ENCODE measurements at places on chromosomes 2 and 18. TPM values are rescaled to one million over a fixed set of nuclear protein-coding genes. Genes with fewer than 3 reads are reported as not detected.

GPR39 gene
- polyA plus RNA-seq = 3.7 TPM

POTEE gene
- 0.24 TPM for polyA plus RNA-seq

AQP12A gene
- polyA plus RNA-seq = 0.47 TPM

RALB gene
- polyA plus RNA-seq = 90.9 TPM

SMYD5 gene
- polyA plus RNA-seq = 32.7 TPM

HOXD11 gene
- polyA plus RNA-seq = 43.5 TPM

RNF149 gene
- polyA plus RNA-seq = 39.3 TPM

SOX11 gene
- polyA plus RNA-seq = 16.7 TPM

LIPG gene
- polyA plus RNA-seq = 48.1 TPM

RFX8 gene
- polyA plus RNA-seq = 1.00 TPM

DNA sequence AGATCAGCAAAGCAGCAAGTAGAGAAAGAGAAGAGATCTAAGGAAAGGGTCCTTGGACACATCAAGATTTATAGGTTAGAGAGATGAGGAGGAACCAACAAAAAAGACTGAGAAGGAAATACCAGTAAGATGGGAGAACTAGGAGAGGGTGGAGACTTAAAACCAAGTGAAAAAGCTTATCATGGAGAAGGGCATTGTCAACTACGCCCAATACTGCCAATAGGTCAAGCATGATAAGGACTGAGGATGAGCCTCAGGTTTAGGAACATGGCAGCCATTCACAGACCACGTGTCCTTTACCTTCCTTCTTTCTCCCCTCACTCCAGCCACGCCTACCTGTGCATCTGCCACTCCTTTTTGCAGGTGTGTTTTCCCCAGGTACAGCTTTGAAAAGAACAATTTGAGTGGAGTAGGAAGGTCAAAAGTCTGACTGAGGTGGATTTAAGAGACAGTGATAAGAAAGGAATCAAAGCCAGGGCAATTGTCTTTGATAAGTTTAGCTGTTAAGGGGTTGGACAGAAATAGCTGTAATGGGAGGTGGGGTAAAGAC lies 238.7 kb downstream of the STK39 start:
- DNase-seq = no peak

DNA sequence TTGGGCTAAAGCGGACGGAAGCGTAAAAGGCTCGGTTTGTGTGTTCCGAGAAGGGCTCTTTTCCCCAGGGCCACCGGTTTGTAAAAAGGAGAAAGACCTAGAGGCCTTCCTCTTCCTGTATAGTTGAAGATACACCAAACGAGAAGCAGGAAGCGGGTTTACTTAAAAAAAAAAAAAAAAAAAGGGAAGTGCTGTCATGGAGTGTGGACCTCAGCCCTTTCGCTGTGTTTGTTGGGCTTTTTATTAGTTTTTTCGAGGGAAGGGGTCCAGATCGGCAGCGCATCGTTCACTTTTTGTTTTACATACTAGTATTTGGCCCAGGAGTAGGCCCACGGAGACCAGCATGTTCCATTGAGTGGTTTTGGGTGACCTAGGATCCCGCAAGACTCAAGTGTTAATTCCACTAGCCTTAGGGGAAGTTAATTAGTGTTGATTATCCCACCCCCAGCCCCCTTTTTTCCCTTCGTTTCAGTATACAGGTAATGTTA lies 676 bp downstream of the ACTR2 start:
- DNase-seq = peak; percentile 45

GRCh38 chr2:38960609-38961320 lies 71.1 kb downstream of the ARHGEF33 start:
- DNase-seq = no peak

- DNase-seq = no peak
Observed at GRCh38 chr2:48228345-48228684, 301.6 kb upstream of the STON1 start.

GRCh38 chr2:179987916-179988315 lies 19.2 kb downstream of the CWC22 start:
- DNase-seq = no peak

- no peak for DNase-seq
Observed at GRCh38 chr18:3495691-3496430, 45.9 kb downstream of the TGIF1 start.

DNA sequence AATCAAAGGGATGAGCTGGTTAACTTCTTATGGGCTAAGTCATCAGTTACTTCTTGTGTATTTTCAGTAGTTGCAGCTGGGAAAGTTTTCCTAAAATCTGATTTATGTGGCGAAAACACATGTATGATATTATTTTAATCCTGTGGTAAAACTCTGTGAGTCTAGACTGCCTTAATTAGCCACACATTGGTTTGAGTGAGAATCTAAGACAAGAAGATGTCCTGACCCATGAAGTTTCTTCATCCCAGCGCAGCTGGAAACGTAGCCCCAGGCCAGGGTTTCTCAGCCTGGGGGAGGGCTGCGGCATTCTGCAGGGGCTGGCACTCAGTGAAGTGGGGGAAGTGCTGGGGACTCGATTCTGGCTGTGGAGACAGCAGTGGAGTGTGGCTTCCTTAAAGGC lies 44.7 kb upstream of the INHBB start:
- no peak for DNase-seq

- DNase-seq = no peak
Observed at GRCh38 chr2:85435981-85436835, 17.7 kb downstream of the SH2D6 start.

- DNase-seq = no peak
Observed at GRCh38 chr18:11118051-11118766, 31.2 kb downstream of the PIEZO2 start.

DNA sequence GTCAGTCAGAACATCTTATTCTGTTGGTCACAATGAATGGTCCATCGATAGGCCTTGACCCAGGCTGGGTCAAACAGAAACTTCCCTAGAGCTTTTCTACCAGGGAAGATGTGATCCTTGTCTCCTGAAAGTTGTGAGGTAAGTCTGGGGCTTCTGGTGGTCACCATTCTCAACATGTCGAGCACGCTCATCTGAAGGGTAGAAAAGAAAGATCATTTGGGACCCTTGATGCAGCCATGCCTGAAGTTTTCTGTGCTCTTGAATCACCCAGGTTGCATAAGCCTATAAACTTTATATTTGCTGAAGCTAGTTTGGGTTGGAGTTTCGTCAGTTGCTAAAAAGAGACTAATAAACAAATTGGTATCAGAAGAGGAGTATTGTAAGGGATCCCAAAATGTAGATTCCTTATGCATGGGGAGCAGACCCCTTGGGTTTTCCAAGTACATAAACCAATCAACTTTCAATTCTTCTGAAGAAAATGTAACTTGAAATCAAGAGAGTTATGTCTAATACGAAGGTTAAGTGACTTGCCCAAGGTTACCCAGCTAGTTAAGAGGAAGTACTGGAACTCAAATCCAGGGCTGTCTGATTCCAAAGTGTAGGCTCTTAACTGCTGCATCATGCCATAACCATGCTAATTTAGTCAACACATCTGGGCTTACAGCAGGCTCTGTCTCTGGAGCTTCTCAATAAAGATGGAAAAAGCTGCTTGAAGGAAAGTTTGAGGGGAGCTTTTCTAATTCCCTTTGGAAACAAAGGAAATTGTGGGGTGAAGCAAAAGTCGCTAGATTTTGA lies 23.2 kb downstream of the TMEM17 start:
- DNase-seq = no peak

DNA sequence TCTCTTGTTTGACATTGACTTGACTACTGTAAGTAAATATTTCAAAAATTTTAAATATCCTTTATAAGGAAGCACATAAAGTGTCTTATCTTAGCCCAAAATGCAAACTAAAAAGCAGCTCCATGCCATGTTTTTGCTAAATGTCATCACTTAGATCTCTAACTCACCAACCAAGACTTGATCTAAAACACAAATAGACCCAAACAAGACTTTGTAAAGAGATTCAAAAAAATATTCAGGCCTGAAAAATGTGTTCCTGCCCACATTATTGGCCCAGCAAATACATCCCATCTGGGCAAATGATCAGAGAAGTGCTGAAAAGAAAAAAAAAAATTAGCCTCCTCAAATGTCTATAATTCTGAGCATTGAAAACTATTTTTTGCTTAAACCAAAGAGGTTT lies 187.6 kb downstream of the MREG start:
- DNase-seq = no peak

DNA sequence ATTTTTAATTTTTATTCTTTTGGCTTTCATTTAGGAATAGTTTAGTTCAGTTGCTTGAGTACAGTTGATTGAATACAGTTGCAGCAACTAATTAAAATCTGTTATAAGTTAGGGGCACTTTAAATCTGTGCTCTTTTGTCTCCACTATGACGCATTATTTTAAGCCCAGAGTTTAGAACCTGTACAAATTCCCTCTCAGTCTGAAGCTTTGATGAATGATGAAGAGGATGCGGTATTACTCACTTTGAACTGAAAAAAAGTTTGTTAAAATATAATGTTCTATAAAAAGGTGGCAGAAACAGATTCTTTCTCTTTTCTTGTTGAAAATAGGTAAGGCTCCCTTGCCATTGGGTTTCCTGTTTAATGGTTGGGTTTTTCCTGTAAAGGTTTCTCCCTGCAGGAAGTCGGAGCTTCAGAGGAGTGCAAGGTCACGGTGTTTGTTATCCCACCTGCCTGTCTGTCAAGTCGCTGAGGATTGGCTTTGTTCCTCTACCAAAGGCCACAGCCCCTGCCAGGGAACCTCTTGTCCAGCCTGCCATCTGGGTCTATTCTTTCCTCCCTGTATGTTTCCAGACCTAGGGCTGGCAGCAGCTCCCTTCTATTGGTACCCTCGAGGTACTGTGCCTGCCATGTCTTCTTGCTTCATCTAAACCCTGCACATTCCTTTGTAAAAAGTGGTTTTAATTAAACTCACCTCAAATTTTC lies 43.8 kb upstream of the FN1 start:
- DNase-seq = no peak

GRCh38 chr2:172427990-172428831 lies 825 bp downstream of the ITGA6 start:
- no peak for DNase-seq

- no peak for DNase-seq
Observed at GRCh38 chr2:55883829-55884228, 39.8 kb downstream of the EFEMP1 start.

DNA sequence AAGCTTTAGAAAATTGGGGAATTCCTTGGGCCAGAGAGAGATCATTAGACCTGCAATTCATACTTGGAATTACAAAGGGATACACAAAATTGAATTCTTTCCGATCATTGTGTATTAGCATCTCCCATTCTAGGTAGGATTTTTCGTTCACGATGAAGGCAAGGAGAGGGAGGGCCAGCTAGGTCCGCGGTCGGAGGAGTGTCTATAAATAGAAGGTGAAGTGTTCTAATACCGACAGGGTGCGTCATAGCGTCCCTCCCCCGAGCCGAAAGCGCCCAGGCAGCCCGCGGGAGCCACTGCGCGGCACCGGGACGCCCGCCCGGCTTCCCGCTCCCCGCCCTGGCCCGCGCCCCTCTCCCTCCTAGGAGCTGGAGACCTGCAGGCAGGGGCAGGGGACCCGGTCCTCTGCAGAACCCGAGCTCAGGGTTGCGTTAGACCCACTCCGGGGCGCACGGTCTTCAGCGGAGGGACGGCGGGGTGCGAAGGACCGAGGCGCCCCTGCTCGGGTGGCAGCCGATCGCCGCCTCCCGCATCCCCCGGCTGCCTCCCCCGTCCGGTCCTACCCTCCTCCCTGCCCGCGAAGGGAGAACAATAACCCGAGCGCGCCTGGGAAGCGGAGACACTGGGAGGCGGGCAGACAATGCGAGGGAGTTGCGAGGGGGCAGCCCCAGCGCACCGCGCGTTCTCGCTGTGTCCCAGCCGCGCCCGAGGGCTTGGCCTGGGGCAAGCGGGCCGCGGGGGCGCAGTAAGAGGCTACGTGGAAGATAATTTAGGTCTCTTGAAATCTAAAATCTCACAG lies 114.2 kb upstream of the SERTAD2 start:
- no peak for DNase-seq

- no peak for DNase-seq
Observed at GRCh38 chr18:29862824-29863223, 1179.7 kb downstream of the DSC3 start.

- no peak for DNase-seq
Observed at GRCh38 chr18:4318311-4318710, 136.8 kb downstream of the DLGAP1 start.

DNA sequence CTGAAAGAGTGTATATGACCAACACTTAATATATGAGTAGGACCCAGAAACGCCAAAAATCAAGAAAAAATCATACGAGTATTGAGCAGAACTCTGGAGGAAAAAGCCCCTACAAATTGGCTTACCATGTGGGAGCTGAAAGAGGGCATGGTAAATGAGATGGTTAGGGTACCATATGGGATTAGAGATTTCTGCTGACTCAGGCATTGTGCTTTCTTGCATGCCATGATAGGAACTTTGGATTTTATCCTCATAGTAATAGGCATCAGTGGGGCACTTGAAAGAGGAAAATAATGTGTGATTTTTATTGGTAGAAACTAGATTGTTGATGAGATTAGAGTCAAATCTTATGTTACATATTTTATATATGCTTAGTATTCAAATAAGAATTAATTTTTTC lies 271.1 kb downstream of the CBLN2 start:
- no peak for DNase-seq

- DNase-seq = no peak
Observed at GRCh38 chr2:79993144-79993543, 311.4 kb downstream of the LRRTM1 start.

DNA sequence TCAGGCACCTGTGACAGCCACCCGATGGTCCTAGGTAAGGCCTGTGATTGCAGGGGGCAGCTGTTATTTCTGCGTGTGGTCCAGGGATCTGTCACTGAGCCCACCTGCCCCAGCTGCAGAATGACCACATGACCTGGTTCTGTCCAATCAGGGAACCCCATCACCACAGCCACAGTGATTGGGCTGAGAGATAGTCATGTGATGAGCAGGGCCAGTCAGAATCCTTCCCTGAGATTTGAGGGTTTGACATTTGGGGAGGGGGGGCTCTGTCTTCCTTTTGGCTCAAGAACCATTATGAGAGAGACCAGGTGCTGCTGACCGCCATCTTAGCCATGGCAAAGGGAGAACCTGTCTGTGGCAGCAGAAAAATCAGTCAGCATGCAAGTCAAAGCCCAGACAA lies 147.2 kb downstream of the SMAD7 start:
- DNase-seq = no peak

DNA sequence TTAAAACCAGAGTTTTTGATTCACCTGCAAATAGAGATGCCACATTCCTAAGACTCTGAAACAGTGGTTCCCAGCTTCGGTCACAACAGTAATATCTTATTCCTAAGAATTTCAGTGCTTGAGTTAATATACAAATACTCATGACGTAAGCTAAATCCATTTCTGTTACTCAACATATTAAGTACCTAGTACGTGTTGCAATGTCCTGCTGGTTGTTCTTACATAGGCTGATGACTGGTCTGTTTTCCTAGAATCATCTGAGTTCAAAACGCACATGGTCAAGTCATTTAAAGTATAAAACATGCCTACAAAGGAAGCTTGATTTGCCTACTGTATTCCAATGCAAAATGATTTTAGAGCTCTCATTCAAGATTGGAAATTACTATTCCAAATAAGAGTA lies 7.2 kb downstream of the NCL start:
- DNase-seq = no peak

- DNase-seq = no peak
Observed at GRCh38 chr2:117378653-117379052, 435.8 kb upstream of the DDX18 start.

DNA sequence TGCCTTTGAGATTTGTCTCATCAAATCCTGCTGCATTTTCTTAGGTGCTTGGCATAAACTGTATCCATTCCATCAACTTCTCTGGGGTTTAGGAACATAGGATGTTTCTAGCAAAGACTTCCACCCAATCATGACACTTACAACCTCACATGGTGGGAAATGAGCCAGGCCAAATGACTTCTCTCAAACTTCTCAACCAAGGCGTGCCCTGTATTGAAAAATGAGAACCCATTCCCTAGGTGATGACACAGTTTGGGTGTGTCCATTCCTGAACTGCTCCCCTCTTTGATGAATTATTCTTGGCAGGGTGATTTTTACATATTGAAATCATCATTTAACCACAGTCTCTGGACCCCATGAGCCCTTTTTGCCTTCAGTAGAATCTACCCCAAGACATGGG lies 161.1 kb downstream of the EN1 start:
- DNase-seq = no peak

All from right renal cortex interstitium (tissue), 3 donors.